ENCODE measurements at places on chromosomes 4 and X.

- no peak for DNase-seq
These were observed 28.6 kb upstream of the TMEM154 start for GRCh38 chr4:152708361-152708760.

- no peak for DNase-seq
These were observed 41.9 kb downstream of the PCDH19 start for GRCh38 chrX:100368167-100368566.

- no peak for DNase-seq
These were observed 30.2 kb upstream of the NKX6-1 start for GRCh38 chr4:84529169-84529751.

DNA sequence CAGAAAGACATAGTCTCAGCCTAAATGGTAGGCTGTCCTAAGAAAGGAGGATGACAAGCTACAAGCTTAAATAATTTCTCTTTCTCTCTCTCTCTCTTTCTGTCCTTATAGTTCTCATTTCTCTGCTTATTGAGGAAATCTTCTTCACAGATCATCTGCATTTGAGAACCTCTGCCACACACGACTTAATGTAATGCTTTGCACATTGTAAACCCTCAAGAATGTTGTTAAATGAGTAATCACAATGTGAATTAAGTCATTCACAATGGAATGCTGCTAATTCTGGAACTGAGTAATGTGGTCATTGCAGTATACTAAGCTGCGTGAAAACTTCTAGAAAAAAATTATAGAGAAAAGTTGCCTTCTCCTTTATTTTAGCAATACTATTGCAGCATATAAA lies 508.9 kb upstream of the FTHL17 start:
- DNase-seq = no peak

DNA sequence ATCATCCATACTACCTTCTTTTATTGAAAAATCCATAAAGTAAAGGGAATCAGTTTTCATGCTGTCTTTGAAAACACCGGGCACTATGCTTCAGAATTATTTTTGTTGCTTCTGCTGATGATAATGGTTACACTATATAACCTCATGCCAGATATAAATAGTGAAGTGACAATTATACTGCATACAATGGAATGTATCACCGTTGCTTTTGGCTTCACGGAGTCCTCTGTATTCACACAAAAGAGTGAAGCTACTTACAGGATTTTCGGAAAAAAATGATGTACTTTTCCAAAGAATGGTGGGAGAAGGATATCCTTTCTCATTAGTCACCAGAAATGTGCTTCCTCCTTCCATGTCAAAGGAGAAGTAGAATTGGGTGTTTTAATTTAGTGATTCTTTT lies 159.1 kb upstream of the PITX2 start:
- DNase-seq = no peak

- no peak for DNase-seq
These were observed 212.4 kb downstream of the PCDH7 start for GRCh38 chr4:30932581-30932980.

DNA sequence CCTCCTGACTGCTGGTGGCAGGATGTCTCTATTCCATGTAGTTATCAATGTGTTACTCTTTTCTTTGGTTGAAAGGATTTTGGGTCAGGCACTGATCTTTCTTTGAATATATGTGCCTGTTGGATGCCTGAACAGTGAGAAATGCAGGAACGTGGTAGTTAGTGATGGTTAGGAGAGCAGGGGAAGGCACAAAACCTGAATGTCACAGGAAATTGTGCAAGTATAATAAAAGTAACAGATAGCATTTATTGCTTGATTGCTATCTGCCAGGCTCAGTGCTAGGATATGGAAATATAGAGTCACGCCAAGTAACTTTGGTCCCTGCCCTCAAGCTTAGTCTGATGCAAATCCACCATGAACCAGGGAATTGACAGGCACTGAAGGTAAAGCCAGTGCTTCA lies 219.8 kb upstream of the FAT1 start:
- no peak for DNase-seq

- no peak for DNase-seq
These were observed 37.8 kb upstream of the FUNDC1 start for GRCh38 chrX:44580466-44580865.

DNA sequence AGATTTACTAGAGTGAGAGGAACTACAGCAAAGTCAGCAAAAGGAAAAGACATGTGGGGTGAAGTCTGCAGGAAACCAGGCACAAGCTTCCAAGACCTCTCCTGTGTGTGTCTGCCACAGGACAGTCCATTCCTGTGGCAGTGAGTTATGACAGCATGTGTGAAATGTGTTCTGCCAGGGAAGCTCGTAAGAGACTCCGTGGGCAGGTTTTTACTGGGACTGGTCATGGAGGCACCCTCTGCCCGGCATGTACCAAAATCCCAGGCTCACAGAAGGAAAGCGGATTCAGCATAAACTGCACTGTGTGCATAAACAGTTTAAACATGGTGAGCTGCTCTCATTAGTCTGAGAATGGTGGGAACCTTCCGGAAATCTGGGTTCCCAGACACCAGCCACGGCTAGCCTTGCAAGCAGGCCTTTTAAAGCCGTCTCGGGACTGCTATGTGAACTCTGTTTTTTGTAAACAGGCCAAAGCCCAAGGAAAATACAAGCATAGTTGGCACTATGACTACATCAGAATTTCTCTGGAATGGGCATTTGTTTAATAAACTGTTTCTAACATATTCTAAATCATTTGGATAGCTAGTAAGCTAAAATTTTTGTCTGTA lies 288.5 kb downstream of the TENM3 start:
- no peak for DNase-seq

DNA sequence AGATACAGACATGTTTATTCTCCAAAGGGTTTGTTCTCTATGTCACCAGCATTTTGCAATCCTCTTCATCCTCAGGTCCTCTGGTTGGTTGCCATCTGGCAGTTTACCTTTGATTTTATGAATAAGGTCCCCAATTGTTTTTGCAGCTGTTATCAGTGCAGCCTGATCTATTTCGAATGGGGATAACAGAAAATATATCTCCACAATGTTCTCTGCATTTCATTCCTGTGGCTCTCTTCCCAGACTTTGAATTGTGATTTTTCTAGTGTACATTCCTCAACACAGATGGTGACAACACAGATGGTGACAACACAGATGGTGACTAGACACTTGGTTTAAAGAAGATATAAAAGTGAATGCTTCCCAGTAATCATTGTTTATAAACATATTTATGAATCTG lies 74.1 kb downstream of the FBXO8 start:
- DNase-seq = no peak

- DNase-seq = no peak
These were observed 25.9 kb downstream of the ENPEP start for GRCh38 chr4:110501826-110502225.

DNA sequence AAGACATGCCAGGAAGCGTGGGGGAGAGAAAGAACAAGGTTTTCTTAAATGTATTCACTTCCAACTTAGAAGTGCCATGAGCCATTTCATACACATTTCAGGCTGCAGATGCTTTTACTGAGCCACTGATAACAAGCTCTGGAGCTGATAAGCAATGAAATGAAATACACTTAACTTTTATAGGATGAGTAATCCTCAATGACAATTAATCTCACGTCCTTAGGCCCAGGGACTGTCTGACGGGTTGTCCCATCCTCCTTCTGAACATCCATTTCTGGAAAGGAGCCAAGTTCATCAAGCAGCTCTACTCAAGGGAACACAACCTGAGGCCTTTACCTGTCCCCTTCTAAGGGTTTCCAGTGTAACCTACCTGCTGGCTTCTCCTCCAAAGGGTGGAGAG lies 121.2 kb downstream of the PARM1 start:
- DNase-seq = no peak

DNA sequence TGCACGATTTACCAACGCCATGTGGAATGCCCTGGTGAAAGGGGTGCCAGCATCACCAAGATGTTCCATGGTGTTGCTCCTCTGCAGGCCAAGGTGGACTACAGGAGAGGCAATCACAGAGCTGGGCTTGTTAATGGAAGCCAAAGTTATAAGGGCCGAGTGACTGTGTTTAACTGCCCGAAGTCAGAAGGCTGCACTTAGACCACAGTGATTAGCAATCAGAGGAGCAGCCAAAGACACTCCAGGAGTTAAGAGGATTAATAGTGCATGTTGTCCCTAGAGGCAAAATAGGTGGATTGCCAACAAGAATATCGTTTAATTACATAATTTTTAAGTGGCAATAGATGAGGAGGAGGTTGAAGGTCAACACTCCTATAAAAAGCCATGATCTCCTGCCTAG lies 22.8 kb upstream of the SLC25A43 start:
- DNase-seq = no peak

GRCh38 chr4:73599182-73599581 lies 21.1 kb downstream of the RASSF6 start:
- DNase-seq = no peak

All from CD4-positive, alpha-beta T cell treated with Interleukin-6 for 4 hours (primary cell).